ENCODE measurements at places on chromosomes 3 and 15.

GRCh38 chr3:156948402-156949210 lies 122.5 kb downstream of the LEKR1 start:
- DNase-seq, result no peak

- DNase-seq, result no peak
Observed at GRCh38 chr3:155297100-155297499, 3.6 kb upstream of the STRIT1 start.

GRCh38 chr3:14146381-14147065 lies 21.7 kb downstream of the TMEM43 start:
- no peak for DNase-seq

DNA sequence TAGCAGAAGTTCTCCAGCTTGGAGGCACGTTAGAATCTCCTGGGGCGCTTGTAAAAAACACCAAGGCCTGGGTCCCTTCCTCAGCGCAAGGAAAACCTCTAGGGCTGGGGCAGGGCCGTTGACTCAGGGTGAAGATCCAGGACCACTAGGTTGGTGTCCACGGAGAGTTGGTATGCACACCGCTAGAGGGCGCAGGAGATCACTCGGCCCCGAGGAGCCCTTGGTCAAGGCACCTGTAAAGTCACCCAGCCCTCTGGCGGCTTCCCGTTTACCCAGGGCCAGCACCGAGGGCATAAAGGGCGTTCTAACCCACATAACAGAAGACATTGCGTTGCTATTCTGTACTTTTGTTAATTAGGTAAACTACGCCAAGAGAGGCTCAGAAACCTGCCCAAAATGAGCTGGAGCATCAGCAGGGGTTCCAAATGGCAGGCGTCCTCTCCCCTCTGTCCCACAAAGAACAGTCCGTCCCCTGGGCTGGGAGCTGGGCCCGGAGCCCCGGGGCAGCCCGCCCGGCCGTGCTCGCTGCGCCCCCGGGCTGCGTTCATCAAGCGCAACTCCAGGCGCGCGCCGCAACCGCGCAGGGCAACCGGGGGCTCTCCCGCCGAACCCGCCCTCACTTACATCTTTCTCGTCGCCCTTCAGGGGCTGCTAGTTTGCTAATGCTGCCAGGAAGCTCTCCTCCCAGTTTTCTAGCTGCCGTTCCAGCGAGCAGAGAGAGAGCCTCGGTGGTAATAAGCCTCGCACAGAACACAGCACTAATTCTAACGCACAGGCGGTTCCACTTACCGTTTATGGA lies 332.1 kb downstream of the ARRDC4 start:
- DNase-seq, result no peak

DNA sequence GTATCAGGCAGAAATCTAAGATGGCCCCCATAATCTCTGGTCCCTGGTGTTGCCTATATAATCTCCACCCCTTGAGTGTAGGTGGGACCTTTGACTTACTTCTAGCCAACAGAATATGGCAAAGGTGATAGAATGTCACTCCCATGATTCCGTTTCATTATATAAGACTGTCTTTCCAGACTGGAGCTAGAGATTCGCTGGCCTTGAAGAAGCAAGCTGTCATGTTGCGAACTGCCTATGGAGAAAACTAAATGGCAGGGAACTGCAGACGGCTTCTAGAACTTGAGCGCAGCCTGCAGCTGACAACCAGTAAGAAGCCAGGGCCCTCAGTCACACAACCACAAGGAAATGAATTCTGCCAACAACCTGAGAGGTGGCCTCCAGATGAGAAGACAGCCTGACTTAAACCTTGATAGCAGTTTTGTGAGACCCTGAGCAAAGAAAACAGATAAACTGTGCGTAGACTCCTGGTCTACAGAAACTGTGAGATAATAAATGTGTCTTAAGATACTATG lies 2.2 kb upstream of the KPNA1 start:
- DNase-seq, result no peak

- no peak for DNase-seq
Observed at GRCh38 chr3:107810171-107811071, 280.4 kb downstream of the CD47 start.

- no peak for DNase-seq
Observed at GRCh38 chr3:19702416-19703078, 231.5 kb downstream of the EFHB start.

GRCh38 chr3:49386056-49386756 lies 25.6 kb downstream of the RHOA start:
- no peak for DNase-seq

GRCh38 chr3:122642935-122643334 lies 37.7 kb upstream of the PARP14 start:
- no peak for DNase-seq

GRCh38 chr3:68771681-68772080 lies 160.7 kb downstream of the TAFA4 start:
- no peak for DNase-seq

DNA sequence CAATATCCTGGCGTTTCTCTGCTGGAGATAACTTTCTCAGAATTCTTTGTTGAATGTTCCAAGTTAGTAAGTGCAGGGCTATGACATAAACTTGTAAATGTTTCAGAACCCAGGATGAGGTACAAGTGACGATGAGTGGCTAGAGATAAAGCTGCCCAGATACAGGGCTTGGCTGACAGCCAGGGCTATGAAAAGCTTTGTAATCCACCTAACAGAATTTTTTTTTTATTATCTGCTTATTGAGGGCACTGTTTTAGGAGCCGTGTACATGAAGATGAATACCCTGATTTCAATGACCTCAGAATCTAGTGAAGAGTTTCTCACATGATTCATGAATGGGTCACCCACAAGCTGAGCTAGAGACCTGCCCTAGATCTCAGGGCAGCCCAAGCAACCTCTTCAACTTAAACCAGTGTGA lies 431.4 kb downstream of the DIPK2A start:
- peak; percentile 4 for DNase-seq

- DNase-seq, result no peak
Observed at GRCh38 chr3:135249186-135249585, 454.1 kb downstream of the EPHB1 start.

DNA sequence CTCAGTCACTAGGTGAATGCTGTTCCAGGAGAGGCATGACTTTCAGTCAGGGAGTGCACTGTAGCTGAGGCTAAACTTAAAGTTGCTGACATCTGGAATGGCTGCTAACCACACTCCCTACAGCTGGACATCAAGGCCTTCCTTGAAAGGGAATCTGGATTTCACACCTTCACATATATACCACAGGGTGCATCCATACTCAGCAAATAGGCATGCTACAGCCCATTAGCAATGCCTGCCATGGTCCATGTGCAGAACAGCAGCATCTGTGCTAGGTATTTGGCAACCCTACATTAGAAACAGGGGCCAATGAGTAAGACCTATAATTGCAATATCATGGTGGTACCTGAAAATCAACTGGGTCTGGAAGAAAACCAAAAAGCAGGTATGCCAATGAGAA lies 74.8 kb downstream of the SNTN start:
- no peak for DNase-seq

- no peak for DNase-seq
Observed at GRCh38 chr3:70980646-70981170, 602.8 kb downstream of the FOXP1 start.

DNA sequence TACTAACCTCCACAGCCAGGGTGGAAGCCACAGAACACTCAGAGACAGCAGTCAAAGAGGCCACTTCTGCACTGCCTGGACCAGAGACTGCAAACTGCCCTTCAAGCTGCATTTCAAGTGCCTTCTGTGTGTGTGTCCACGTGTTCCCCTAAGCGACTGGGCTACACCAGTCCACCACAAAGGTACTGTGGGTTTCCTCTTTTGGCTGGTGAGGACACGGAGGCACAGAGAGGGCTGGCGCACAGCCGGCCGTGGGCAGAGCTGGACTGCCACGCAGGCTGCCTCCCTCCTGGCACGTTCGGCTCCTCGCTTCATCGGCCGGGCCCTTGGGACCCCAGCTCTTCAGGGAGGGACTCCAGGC lies 60.9 kb downstream of the MGLL start:
- DNase-seq, result no peak

GRCh38 chr15:45187894-45188830 lies at the start of gene SHF:
Gene SHF (minus strand): TSS chr15:45187966. CDS start chr15:45187951, 15 bp downstream.
- peak; percentile 26 for DNase-seq

DNA sequence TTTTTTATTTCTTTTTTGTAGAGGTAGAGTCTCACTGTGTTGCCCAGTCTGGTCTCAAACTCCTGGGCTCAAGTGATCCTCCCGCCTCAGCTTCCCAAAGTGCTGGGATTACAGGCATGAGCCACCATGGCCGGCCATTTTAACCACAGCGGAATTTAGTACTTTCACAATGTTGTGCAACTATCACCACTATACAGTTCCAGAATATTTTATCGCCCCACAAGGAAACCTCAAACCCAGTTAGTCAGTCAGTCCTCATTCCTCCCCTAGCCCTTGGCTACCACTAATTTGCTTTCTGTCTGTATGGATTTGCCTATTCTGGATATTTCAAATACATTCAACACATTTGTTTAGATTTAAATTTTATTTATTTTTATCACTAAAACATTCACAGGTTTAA lies 15.5 kb upstream of the HOMER2 start:
- DNase-seq, result peak; percentile 41

GRCh38 chr3:42098171-42098570 lies 7.0 kb downstream of the TRAK1 start:
- no peak for DNase-seq

DNA sequence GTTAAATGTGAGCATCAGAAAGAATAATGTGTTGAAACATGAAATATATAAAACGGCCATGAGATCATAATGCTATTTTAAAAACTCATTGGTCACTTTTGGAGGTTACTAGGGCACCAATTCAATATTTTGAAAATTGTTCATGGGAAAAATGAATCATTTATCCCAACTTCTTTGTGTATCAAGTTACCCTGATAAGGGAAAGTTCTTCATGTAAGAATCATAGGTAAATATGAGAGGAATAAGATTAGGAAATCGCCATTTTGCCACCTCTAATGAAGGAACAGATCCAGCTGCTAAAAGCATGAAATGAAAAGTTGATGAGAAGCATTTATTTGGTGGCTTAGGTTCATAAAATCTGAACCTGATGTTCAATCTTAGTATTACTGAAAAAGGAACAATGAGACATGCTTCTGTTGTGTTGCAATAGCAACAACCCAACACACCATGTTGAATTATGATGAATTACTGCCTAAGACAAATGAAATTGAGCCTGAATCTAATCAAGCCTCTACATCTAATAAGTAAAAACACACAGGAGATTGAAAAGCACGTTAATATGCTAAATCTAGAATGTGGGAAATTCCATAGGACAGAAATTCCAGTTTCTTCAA lies 32.5 kb downstream of the ABHD5 start:
- no peak for DNase-seq

- DNase-seq, result no peak
Observed at GRCh38 chr3:189144645-189145044, 27.1 kb upstream of the TPRG1 start.

DNA sequence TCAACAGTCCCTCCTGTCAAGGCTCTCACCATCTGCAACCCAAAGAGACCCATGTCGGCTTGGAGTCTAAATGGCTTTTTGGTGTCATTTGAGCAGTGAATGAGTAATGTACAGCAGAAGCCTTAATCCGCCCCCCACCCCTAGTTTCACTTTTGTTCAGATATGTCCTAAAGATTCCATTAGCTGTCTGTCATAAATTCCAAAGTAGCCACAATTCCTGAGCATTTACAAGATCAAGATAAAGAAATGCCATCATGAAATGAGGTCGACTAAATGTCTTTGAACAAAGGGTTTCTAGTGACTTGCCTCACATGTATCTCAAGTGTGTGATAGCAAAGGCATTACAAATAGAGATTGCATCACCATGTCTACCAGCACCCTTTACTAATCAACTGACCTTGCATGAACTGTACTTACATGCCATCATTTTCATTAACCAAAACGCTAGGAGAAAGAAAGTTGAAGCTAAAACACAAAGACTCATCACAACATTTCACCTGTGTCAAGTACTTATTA lies 123.8 kb upstream of the PHLDB2 start:
- peak; percentile 88 for DNase-seq

DNA sequence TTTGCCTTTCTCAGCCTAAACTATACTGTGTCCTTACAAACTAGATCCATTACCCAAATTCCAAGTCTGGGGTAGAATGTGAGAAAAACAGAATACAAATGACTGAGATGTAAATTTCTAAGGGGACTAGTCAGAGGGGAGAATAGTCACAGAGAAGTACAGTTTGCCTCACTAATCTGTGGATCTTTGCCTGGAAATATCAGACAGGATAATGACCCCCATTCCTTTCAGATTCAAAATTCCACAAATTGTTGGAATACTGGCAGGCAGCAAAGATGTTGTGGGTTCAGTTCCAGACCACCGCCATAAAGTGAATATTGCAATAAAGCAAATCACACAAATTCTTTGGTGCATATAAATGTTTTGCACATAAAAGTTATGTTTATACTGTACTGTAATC lies 762.8 kb upstream of the NR2F2 start:
- DNase-seq, result peak; percentile 80

Data from fibroblast of skin of left quadriceps (primary cell).